HFFc6 (cell line): ENCODE measurements at places on chromosomes 2 and 18.

DNA sequence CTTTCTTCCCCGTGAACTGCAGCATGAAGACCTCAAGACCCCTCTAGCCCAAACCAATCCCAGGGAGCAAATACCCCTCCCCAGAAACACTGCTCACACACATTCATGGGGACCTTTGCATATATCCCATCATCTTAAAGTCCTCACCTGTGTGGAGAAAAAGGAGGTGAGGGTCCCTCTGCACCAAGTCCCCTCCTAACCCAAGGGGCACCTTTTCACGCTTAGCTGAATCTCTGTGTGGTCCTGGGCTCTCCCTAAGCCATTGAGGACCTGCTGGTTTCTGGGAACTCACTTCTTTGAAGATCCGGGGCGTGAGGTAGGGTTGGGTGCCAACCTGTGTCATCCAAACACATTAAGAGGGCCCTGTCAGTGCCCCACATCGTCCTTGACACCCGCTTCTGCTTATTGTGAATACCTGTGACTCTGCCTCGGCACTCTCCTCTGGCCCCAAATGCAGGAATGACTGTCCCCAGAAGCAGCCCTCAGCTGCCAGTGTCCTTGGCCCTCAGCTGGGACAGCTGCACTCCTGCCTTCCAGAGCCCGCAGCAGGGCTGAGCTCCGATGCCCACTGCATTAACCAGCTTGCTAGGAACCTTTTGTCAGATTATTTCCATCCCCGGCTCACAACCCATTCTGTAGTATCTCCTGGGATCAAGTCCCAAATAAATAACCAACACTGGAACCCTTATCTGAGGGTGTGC is 41.3 kb upstream of the ITM2C start:
- no peak overlapping the region for H3K4me3 ChIP-seq
- no peak overlapping the region for H3K27ac ChIP-seq
- H3K27me3 ChIP-seq: peaks cover 16% of the 10 kb centered on the region
- DNase-seq: no peak
- H3K4me1 ChIP-seq: peaks cover 7% of the 10 kb centered on the region

- H3K36me3 ChIP-seq: peaks cover 9% of the 10 kb centered on the region; the same call in 1 of the 2 replicates
- no peak overlapping the region for H3K4me3 ChIP-seq
These were observed 12.2 kb downstream of the METAP1D start for GRCh38 chr2:172011812-172012575.

GRCh38 chr2:42569116-42569711 is 782 bp downstream of the MTA3 start:
- H3K4me1 ChIP-seq: peaks cover 31% of the 10 kb centered on the region
- DNase-seq: peak; percentile 8
- H3K4me3 ChIP-seq: peak overlapping the region; percentile 96
- 0 out of 2 replicates have a peak, but pooled peaks cover 4% of the 10 kb centered on the region for H3K27me3 ChIP-seq
- 0 out of 2 replicates have a peak, but pooled peaks cover 4% of the 10 kb centered on the region for H3K36me3 ChIP-seq

DNA sequence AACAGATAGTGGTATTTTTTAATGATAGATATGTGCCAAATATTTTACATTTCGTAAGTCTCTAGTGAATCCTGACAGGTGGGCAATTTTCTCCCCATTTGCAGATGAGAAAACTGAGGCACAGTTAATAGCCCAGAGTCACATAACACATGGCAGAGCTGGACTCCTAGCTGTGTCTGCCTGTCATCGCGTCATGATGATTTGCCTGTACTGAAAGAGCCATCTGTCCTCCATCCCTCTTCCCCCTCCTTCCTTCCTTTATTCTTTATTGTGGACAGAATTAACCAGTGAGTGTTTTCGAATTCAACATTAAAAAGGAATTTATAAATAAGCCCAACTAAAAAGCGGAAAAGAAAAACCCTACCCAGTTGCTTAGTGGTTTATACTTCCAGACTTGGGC is 3.2 kb downstream of the DNAJB2 start:
- H3K4me3 ChIP-seq: no peak overlapping the region
- no peak overlapping the region for H3K27ac ChIP-seq
- H3K27me3 ChIP-seq: peaks cover 2% of the 10 kb centered on the region; the same call in 1 of the 2 replicates
- peaks cover 12% of the 10 kb centered on the region; the same call in 1 of the 2 replicates for H3K36me3 ChIP-seq
- no peak for DNase-seq
